Activated CD8-positive, alpha-beta memory T cell treated with anti-CD3 and anti-CD28 coated beads for 48 hours (primary cell): ENCODE measurements at places on chromosomes 1 and 21.

DNA sequence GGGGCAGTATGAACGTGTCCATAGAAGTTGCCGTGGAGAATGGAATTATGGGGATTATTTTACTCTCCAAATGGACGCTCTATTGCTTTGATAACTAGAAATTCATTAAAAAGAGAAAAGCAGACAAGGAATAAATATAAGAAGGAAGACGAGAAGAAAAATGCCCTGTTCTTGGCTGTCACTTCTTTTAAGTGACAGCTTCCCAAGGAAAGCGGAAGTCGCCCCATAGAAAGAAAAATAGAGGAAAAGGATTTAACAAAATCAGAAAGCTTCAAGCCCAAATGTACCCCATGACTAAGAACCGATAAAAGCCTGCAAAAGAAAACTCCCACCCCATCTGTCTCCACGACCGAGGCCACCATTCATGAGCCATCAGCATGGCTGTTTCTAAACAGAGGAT is 85.7 kb downstream of the TAS1R2 start:
- DNase-seq = no peak

- no peak for DNase-seq
Observed at GRCh38 chr1:160117709-160118183, 2.2 kb downstream of the ATP1A2 start.

GRCh38 chr1:186409091-186409490 is 33.5 kb downstream of the ODR4 start:
- DNase-seq = no peak

GRCh38 chr1:60747353-60747752 is 335.0 kb upstream of the NFIA start:
- DNase-seq = no peak

DNA sequence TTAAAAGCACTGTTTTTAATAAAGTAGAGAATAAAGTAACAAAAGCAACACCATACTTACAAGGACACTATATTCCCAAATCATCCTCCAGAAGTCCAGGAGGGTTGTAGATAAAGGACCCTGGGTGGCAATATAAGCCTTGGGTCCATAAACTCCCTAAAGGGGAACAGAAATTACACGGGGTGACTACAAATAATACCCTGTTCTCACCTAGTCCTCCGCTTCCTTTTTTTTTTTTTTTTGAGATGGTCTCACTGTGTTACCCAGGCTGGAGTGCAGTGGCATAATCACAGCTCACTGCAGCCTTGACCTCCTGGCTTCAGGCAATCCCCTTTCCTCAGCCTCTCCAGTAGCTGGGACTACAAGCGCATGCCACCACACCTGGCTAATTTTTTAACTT is 13.1 kb downstream of the PTPN22 start:
- no peak for DNase-seq

- DNase-seq = no peak
Observed at GRCh38 chr1:14862114-14862771, 263.8 kb downstream of the KAZN start.

DNA sequence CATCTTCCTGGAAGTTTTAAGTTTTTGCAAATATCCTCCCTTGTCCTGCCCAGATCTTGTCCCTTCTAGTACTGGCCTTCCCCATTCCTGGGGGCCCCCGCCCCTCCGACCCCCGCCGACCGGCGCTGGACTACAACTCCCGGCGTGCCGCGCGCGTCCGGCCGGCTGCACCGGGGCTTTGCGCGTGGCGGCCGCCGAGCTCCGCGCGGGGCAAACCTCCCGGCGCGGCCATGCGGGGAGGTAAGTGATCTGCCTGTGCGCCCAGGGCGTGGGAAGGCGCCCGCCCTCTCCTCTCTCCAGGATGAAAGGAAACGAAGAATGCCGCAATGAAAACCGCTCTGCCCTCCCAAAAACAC is 3.2 kb upstream of the SAMD13 start:
- peak; percentile 27 for DNase-seq

DNA sequence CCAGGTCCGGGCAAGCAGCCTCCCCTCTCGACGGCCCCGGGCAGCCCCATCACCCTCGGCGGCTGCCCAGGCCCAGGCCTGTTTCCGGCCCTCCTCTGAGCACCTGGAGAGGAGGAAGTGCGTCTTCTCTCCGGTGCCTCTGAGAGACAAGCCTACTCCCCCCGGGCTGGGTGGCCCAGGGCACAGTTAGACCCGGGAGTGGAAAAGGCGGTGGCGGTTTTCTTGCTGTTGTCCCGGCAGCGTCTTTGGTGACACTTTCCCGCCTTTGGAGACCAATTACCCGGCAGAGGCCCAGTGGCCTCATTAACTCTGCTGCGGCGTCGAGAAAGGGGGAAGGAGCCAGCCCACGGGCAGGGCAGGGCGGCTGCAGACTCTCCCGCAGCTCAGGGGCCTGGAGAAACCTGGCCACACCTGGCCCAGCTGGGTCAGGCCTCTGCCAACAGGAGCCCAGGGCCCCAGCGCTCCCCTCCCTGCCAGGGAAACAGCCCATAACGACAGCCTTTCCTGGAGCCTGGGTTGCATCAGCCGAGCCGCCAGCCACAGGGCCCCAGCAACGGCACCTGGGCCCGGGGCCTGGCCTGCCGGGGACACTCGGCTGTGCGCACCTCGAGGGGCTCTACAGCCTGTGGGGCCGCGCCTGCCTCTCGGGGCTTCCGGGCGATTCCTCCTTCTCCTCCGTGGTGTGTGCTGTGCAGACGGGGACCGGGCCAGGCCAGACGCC is 28.4 kb upstream of the C1orf159 start:
- DNase-seq = peak; percentile 49

DNA sequence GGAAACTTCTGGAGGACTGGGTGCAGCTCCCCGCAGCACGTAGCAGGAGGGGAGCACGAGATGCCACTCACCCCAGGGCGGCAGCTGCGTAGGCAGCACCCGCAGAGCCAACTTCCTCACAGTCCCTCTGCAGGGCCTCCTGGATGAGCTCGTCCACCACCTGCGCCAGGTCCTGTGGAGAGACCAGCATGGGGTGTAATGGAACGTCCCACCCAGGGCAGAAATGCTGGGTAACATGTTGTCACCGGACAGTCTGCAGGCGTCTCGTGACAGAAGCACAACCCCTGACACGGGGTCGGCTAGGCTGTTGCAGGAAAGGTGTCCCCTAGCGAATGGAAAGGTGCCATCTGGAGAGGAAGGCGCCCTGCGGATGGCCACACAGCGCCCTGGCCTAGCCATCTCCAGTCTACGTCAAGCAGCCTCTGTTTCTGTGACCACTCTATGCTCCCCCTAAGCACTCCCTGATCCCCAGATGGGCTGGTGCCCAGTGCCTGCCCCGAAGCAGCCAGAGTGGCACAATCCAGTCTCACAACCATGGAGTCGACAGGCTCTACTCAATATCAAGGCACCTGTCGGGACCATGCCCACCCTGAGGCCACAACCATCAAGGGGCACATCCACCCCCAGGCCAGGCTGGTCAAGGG is 21.2 kb downstream of the MCM3AP start:
- no peak for DNase-seq

DNA sequence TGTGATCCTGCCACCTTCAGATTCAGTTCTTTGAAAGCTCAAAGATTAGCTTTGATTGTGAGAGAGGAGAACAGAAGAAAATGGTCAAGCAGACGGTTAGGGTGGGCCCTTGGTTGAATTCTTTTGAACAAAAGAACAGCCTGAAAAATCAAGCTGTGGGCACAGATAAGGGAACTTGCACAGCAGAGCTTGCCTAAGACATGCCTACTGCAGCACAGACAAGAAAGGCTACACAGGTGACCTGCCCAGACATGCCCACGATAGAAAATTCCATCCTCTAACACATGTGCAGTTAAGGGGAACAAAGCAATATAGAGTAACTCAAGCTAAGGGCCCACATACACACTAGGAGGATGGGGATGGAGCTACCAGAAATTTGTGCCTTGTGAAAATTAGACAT is 512.5 kb upstream of the LRRC7 start:
- DNase-seq = no peak

- DNase-seq = no peak
Observed at GRCh38 chr1:58652651-58653184, 47.1 kb downstream of the MYSM1 start.

DNA sequence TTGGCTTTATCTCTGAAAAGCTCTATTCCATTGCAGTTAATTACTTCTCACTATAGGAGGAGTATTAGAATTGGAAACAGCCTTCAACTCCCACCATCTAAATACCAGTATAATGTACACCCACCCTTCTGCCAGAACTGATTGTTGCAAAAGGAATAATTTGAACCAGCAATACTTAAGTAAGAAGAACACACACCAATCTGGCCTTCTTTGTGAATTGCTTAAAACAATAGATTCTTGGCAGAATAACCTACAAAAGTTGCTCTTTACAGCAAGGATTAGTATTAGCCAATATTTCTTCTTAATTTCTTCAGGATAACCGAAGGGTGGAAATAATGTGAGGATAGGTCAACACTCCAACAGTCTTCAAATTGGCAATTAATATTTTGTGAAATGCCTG is 54.9 kb upstream of the ADAMTS5 start:
- no peak for DNase-seq

DNA sequence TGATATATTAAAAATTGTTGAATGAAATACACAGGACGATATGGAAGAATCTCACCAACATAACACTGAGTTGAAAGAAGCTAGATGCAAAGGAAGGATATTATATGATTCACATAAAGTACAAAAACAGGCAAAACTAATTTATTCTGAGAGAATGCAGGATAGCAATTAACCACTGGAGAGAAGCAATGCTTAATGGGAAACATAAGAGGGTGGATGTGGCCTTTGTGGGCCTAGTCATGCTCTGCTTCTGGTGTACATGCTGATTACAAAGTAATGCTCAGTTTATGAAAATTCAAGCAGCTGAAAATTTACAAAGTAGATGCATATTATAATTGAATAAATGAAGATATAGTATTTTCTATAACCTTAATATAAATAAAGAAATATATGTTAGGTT is 326.4 kb upstream of the ADAMTS5 start:
- no peak for DNase-seq

GRCh38 chr1:4626560-4627319 is 27.7 kb upstream of the AJAP1 start:
- DNase-seq = no peak

DNA sequence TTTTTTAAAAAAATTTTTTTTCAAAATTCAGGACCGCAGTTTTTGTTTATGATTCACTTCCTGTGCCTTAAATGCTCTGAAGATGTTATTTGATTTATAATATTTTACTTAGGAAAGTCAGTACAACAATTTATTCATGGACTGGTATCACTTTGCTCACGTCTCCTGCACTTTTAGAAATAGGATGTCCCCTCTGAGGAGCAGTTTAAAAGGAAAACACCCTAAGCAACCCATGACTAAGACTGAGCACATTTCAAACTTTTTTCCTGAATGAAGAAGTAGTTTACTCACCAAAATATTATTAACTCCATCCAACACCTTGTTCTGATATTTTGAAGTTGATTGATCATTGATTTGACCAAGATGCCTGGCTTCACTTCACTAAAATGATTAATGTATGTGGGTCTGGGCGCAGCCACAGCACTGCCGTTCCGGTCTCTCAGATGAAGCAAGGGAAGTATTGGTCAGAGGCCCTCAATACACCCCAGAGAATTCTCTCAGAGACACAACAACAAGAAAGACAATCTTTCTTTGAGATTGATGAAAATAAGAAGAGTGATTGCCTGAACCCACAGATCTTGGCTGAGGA is 223.9 kb downstream of the TGFB2 start:
- no peak for DNase-seq

DNA sequence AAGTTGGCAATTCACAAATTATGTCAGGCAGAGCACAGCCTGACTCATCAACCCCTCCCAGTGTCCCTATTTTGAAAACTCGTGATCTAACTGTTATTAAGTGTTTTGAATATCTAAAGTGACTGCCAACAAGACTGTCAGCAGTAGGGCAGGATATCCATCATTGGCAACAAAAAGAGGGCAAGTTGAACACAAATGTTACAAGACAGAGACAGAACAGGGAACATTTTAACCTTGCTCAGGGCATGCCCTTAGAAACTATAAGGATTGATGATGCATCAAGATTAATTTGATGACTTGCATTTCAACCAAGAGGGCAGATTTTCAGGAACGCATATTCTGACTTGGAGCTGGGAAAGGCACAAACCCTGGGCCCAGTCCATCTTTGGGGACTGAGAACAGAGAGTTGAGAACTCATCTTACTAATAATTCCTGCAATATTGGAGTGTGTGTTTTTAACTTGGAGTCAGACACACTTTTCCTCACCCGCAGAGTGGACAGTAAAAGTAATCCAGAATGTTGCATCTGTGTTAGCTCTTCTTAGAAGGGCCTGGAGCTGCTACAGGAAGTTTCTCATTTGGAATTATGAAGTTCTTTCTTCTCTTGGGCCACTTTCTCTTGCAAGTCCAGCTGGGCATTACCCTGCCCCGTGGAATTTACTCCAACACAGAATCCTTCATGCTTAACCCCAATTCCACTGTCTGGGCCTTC is 317.2 kb downstream of the LTN1 start:
- no peak for DNase-seq

- no peak for DNase-seq
Observed at GRCh38 chr1:51551081-51551480, 32.0 kb upstream of the EPS15 start.
